ENCODE measurements at places on chromosomes 3 and 15.

DNA sequence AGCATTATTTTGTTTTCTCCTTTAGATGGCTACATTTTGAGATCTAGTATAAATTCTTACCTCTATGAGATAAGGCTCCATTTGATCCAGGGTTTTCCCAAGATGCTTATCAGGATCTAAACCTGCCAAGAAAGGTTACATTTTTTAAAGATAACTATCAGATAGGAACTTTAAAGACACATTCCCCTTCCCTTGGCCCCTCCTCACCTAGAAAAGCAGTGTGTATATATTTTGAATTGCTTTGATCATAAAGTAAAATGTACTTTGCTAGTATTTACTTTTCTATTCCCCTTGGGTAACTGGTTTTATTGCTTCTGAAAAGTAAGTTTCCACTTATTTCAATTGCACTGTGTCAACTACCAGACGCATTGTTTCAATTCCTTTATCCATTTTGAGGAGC, 135.2 kb downstream of the DPH6 start:
- DNase-seq, result no peak

- DNase-seq, result no peak
Measured at GRCh38 chr15:64774037-64774628, 1.3 kb downstream of the RBPMS2 start.

DNA sequence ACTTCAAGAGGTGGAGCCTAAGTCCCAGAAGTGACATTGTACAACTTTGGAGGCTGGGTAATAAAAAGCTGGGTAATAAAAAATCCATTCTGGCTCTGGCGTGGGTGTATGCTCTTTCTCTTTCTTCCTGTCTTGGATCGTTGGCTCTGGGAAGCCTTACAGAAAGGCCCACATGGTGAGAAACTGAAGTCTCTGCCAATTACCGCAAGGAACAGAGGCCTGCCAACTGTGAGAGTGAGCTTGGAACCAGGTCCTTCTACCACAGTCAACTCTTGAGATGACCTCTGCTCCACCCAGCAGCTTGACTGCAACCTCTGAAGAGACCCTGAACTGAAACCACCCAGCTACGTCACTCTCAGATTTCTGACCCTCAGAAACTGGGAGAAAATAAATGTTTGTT, 51.0 kb downstream of the NR2F2 start:
- no peak for DNase-seq

DNA sequence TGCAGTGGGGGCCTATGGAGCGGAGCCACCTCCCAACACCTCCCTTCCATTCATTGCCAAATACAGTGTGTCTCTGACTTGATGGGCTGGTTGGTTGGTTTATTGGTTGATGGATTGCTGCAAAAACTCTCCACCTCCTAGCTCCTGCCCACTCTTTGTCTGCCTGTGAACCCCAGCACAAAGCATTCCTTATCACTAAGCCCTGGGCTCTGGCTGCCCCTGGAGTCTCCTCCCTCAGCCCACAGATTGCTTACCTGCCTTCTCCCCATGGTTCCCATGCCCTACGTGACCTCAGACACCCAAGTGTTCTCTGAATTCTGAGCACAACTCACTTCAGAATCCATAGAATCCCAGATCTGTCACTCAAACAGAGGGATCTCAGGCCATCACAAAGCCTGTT, 139.1 kb upstream of the TPM1 start:
- no peak for DNase-seq

DNA sequence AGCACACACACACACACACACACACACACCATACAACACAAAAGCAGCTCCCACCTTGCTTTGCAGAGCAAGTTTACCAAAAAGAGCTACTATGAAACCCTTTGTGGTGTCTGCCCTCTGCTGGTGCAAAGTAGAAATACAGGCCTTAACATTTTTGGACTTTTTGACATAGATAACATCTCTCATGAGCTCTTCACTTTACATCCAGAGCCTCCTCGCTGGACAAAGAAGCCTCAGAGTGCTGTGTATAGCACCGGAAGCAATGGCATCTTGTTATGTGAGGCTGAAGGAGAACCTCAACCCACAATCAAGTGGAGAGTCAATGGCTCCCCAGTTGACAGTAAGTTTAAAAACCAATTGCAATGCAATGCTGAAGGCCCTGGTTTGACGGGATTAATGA, 157.9 kb downstream of the CHL1 start:
- no peak for DNase-seq

DNA sequence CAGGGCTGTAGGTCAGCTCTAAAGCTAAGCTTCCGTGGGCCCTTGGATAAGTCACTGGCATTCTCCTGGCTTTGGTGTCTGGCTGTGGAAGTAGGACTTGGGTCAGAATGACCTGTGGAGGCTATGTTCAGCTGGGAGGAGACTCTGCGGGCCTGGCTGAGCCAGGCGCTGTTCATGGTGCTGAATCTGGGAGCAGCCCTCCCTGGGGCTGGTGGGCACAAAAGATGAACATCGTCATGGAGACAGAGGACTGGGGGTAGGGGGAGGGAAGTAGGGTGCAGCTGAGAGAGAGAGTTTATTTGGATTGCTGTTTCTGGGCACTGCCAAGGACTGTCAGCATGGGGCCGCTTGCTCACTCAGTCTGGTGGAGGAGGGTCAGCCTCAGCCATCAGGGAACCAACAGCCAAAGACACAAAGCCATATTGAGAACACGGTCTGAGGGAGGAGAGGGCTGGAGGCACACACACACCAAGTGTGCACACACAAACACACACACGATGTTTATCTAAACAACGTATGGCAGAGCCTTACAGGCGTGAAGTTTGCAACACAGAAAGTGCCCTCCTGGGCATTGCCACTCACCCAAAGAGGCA, 120.7 kb upstream of the LINGO1 start:
- DNase-seq, result no peak

GRCh38 chr3:178536211-178537079, at the start of gene KCNMB2:
KCNMB2 (plus strand) TSS chr3:178536436.
- no peak for DNase-seq

DNA sequence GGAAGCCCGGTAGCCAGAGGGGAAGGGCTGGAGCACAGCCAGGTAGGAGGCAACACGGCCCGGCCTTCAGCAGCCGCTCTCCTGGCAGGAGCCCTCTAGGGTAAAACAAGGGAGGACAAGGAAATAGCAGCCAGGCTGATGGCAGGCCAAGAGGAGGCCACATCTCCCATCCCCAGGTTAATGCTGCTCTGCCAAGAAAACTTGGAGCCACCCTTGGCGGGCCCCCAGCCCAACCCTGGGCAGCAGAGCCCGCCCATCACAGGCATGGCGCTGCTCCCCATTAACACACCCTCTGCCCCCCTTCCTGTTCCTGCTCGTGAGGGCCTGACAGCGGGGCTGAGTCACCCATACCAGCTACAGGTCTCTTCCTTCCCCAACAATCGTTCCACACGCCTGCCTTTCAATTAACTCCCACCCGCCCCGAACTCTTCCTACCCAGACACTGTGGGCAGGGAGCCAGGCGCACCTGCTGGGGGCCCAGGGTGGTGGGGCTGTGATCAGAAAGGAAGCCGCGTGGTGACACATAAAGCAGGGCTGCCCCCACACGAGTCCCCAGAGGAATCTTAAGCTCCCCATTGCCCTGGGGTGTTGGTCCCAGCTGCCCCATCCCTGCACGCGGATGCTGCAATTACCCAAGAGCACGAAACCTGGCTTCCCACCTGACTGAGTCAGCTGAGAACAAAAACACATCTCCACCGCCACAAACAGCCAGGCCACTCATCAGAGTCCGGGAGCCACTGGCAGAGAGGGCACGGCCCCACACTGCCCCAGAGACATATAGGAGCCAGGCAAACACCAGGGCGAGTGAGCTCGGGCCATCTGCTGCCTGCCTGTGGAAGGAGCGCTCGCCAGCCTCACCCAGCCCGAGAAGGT, at the start of gene C15orf62:
TSS of gene C15orf62 (plus strand) at position 707 of the 873 bp plus-strand sequence. CDS start 516 bp downstream, outside the sequence.
- peak; percentile 65 for DNase-seq

- DNase-seq, result no peak
Measured at GRCh38 chr15:32735989-32736700, 18.3 kb downstream of the GREM1 start.

- DNase-seq, result no peak
Measured at GRCh38 chr3:45942051-45942825, 1.0 kb upstream of the CXCR6 start.

DNA sequence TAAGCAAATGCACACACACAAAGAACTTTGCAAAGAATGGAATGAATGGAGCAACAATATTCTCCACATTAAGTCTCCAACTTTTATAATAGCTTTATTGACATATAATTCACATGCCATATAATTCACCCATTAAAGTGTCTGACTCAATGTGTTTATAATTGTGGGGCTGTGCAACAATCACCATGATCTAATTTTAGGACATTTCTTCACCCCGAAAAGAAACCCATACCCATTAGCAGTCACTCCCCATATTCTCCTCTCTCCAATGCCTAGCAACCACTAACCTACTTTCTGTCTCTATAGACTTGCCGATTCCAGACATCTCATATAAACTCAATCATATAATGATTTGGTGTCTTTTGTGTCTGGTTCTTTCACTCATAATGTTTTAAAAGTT, 22.6 kb downstream of the VGLL4 start:
- no peak for DNase-seq

GRCh38 chr3:117252208-117252607, 542.6 kb downstream of the TUSC7 start:
- DNase-seq, result no peak

- no peak for DNase-seq
Measured at GRCh38 chr15:63473999-63474809, 30.2 kb upstream of the USP3 start.
